ENCODE measurements at places on chromosomes 3 and 15. TPM values are rescaled to one million over a fixed set of nuclear protein-coding genes. Genes with fewer than 3 reads are reported as not detected.
A peak's percentile ranks its signal among the peaks of the same experiment; 100 is the strongest.

GATA2 gene
- not detected for total RNA-seq

GPR62 gene
- not detected for total RNA-seq

IL5RA gene
- total RNA-seq, result not detected

DAPK2 gene
- total RNA-seq, result 1.5 TPM

ECE2 gene
- not detected for total RNA-seq

FOXB1 gene
- total RNA-seq, result 0.50 TPM

ISG20 gene
- 141 TPM for total RNA-seq

GRCh38 chr15:41241221-41241964 lies 10.3 kb downstream of the CHP1 start:
- H3K4me1 ChIP-seq, result peaks cover 11% of the 10 kb centered on the region
- H3K27ac ChIP-seq, result no peak overlapping the region
- no peaks in the 10 kb centered on the region for H3K27me3 ChIP-seq
- no peak overlapping the region for H3K4me3 ChIP-seq
- DNase-seq, result no peak

- no peak for DNase-seq
- peaks cover 12% of the 10 kb centered on the region for H3K4me1 ChIP-seq
- no peak overlapping the region for H3K4me3 ChIP-seq
- peak overlapping the region; percentile 68 for H3K27ac ChIP-seq
- peaks cover 2% of the 10 kb centered on the region for H3K27me3 ChIP-seq
- H3K36me3 ChIP-seq, result peaks cover 12% of the 10 kb centered on the region
Measured at GRCh38 chr3:107414325-107414964, 37.2 kb downstream of the CCDC54 start.

DNA sequence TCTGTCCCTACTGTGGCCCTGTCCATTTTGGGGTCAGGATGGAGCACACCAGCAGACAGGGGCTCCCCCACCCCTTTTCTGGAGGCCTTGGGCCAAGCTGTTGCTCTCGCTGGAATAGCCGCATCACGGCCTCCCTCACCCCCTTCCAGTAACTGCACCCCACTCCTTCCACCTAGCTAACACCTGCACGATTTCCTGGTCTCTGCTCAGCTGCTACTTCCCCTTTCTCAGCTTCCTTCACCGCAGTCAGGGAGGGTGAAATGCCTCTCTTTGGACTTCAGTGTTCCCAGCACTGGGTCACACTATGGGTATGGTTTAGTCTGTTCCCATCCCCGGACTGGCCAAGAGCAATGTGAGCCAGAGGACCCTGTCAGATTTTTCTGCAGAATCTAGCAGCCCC lies 400.2 kb downstream of the MCTP2 start:
- peaks cover 14% of the 10 kb centered on the region for H3K27me3 ChIP-seq
- DNase-seq, result no peak
- H3K4me3 ChIP-seq, result no peak overlapping the region
- H3K4me1 ChIP-seq, result peaks cover 6% of the 10 kb centered on the region
- no peak overlapping the region for H3K27ac ChIP-seq

DNA sequence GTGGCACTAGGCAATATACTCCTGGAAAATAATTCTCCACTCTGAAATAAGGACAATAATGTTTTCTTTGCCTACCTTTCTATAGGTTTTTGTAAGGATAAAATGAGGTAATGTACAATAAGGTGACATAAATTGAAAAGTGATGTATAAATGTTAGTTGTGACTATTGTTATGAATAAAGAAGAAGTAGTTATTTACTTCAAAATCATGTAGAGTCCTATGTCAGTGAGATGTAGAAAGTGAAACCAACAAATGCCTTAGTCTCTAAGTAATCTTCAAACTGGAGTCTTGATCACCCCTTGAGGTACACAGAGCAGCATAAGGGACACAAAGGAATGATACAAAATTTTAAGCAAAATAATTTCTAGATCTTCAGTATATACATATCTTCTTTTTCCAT lies 60.3 kb upstream of the TP63 start:
- DNase-seq, result no peak
- no peaks in the 10 kb centered on the region for H3K36me3 ChIP-seq
- no peaks in the 10 kb centered on the region for H3K27me3 ChIP-seq
- peaks cover 8% of the 10 kb centered on the region for H3K4me1 ChIP-seq

DNA sequence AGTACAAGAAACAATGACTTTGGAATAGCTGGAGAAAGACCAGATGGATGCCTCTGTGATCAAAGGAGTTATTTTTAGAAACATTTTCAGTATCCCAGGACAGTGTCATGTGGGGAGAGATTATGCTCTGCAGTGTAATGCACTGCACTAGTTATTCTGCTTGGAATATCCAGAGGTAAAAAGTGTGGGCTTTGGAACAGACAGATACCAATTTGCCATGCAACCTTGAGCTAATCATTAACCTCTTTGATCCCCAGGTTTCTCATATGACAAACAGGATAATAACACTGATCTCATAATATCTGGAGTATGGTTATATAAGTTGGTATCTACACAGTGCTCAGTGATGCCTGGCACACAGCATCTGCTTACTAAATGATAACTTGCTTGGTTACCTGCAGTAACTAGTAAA lies 12.2 kb upstream of the SLC7A14 start:
- no peak overlapping the region for H3K4me3 ChIP-seq
- H3K27me3 ChIP-seq, result no peaks in the 10 kb centered on the region
- H3K4me1 ChIP-seq, result no peaks in the 10 kb centered on the region
- no peak overlapping the region for H3K27ac ChIP-seq

DNA sequence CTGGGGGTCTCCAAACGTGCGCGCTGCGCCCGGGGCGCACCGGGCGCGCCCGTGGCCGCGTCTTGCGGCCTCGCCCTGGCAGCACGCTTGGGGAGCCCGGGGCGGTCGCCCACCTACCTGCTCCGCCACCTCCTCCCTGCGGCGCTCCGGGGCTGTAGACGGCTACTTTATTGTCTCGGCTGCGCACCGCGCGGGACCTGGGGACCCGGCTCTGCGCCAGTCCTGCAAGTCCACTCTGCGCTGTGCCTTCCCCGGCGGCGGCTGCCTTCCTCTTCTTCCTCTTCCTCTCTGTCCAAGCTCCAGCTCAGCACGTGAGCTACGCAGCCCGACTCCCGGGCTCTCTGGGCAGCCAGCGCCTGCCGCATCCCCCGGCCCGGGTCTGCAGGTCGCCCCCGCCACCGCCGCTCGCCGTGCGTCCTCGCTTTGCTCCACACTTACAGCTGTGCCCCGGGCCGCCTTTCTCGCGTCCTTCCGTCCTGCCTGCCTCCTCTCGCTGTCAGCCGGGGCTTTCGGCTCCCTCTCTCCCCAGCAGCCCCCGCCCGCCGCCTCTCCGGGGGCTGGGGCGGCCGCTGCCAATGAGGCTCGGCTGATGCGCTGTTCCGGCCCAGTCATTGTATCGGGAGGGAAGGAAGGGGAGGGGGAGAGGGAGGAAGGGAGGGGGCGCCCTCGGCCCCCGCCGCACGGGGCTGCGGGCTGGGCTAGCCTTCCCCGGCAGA lies 156.4 kb upstream of the FRMD4B start:
- H3K4me1 ChIP-seq, result peaks cover 7% of the 10 kb centered on the region
- no peak for DNase-seq
- no peak overlapping the region for H3K4me3 ChIP-seq
- H3K27ac ChIP-seq, result no peak overlapping the region

- no peak overlapping the region for H3K4me3 ChIP-seq
- DNase-seq, result no peak
- peaks cover 1% of the 10 kb centered on the region for H3K4me1 ChIP-seq
- peaks cover 7% of the 10 kb centered on the region for H3K27me3 ChIP-seq
Measured at GRCh38 chr15:77974098-77974414, 103.5 kb downstream of the TBC1D2B start.

DNA sequence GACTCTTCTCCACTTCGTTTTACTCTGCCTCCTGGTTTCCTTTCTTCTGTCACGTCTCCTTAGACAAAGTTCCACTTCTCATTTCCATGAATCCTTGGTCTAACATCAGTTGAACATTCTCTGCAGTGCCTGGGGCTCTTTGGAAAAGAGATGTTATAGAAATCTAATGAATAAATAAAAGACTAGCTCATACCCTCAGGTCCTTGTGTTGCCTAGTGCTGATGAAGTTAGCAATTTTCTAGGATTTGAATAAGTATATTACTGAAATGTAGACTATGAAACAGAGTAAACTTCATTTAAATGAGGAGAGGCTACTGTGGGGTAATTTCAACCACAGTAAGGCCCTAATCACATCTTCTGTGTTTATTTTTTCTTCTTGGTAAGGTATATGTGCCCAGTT lies 146.9 kb upstream of the CADPS start:
- H3K4me1 ChIP-seq, result no peaks in the 10 kb centered on the region
- no peak overlapping the region for H3K4me3 ChIP-seq
- no peak overlapping the region for H3K27ac ChIP-seq
- H3K27me3 ChIP-seq, result no peaks in the 10 kb centered on the region
- H3K36me3 ChIP-seq, result no peaks in the 10 kb centered on the region

DNA sequence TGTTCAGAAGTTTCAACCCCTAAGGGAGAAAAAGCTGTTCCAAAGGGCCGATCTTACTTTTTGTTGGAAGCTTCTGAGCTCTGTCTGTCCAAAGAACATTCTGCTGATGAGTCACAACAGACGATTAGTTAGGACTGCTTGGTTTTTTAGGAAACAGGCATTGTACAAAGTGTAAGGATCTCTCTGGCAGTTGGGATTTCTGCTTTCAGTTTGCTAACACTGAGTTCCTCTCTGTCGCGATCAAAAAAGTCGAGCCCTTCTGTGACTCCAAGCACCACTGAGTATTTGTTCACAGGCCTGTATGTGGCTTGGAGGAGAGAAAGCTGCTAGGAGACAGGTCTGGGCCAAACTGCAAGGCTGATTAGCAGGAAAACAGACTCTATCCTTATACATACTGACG lies 91.8 kb upstream of the PFN2 start:
- no peak overlapping the region for H3K27ac ChIP-seq
- no peaks in the 10 kb centered on the region for H3K36me3 ChIP-seq
- no peak for DNase-seq
- H3K4me3 ChIP-seq, result no peak overlapping the region
- no peaks in the 10 kb centered on the region for H3K4me1 ChIP-seq

DNA sequence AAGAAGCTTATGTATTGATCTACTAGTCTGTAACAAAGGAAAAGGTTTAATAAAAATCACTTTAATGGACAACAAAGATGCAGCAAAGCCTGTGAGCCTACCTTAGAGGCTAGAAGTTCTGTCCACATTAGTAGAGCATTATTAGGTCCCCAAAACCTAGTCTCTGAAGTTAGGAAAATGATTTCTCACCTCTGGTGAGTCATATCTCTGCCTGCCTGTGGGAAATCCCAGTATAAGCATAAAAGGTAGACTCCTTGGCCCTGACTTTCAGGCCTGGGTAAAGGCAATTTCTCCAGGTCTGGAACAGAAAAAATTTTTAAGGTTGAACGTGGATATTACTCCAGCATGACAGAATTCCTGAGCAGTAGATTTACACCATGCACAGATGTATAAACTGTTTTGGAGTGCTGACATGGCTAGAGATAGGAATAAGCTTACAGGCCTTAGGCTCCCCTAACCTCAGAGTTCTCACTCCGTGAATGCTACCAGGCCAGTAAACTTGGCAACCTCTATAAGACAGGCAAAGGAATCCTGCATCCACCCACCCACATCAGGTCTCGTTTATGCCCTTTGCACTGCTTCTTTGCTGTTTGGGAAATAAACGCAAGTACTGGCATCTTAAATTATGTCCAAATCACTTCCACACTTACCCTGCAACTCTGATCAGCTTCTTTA lies 104.1 kb downstream of the SERPINI1 start:
- H3K4me1 ChIP-seq, result peaks cover 7% of the 10 kb centered on the region
- no peaks in the 10 kb centered on the region for H3K27me3 ChIP-seq
- H3K36me3 ChIP-seq, result no peaks in the 10 kb centered on the region
- H3K4me3 ChIP-seq, result no peak overlapping the region

- no peak for DNase-seq
- peaks cover 4% of the 10 kb centered on the region for H3K27me3 ChIP-seq
- no peaks in the 10 kb centered on the region for H3K36me3 ChIP-seq
- no peak overlapping the region for H3K27ac ChIP-seq
- H3K4me3 ChIP-seq, result no peak overlapping the region
- peaks cover 15% of the 10 kb centered on the region for H3K4me1 ChIP-seq
Measured at GRCh38 chr3:107907996-107908395, 182.8 kb downstream of the CD47 start.

DNA sequence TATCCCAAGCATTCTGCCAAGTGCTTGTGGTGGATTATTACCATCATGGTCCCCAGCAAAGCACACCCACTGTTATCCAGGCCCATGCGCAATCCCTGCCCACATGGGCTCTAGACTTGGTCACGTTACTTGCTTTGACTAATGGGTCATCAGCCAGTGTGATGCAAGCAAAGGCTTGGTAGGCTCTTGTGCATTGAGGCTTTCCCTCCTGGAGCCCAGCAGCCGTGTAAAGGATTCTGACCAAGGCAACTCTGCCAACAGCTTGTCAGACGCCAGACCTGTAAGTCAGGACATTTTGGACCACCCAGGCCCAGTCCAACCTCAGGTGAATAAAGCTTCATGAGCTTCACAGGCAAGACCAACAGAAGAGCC lies 93.9 kb downstream of the ABHD5 start:
- H3K27ac ChIP-seq, result no peak overlapping the region
- no peak for DNase-seq
- peaks cover 6% of the 10 kb centered on the region for H3K27me3 ChIP-seq
- H3K4me1 ChIP-seq, result no peaks in the 10 kb centered on the region
- no peak overlapping the region for H3K4me3 ChIP-seq

DNA sequence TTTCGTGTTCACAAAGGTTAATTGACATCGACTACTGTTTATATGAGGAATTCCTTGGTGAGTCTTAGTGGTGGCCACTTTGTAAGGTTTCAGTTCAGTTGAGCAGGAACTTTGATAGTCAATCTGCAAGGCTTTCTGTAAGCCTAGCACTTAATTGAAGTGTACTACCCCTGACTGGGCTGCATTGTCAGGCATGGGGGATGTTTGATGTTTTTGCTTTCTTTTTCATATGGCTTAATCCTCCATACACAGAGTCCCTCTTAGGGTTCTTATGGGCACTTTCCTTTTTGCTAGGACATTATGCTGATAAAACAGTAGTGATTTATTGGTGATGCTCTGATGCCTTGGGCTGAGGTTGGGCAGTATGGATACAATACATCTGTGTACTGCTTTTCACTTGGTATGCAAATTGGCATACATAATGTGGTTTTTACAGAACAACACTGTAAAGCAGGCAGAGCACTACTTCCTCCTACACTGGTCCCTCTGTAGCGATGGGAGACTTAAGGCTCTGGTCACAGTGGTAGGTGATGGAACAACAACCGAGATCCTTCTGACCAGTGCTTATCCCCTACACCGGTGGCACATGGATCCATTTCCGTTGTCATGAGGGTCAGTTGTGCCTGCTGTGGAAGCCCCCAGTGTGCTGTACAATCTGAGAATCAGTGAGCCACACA lies 261.0 kb downstream of the MFSD1 start:
- no peak overlapping the region for H3K27ac ChIP-seq
- H3K4me3 ChIP-seq, result no peak overlapping the region
- H3K4me1 ChIP-seq, result no peaks in the 10 kb centered on the region
- no peak for DNase-seq

DNA sequence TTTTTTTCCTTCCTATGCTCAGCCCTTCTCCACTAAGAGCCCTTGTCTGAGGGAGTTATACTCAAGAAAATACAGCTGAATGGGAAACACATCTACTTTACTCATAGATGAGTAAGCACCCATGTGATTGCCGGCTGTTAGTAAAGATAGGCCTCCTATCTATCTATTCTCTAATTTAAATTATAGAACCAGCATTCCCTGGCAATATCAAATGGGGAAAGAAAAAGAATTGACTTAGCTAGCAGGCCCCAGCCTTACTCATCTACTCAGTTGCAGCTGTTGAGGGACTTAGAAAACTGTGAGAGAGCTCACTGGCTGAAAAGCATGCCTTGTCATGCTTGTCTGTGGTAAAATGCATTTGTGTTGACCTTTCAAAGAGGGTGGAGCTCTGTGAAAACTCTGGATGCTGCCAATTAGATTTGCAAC lies 116.9 kb upstream of the LRRFIP2 start:
- peaks cover 17% of the 10 kb centered on the region for H3K4me1 ChIP-seq
- no peak overlapping the region for H3K27ac ChIP-seq
- H3K27me3 ChIP-seq, result no peaks in the 10 kb centered on the region
- DNase-seq, result no peak
- H3K4me3 ChIP-seq, result no peak overlapping the region
